Naive thymus-derived CD4-positive, alpha-beta T cell (primary cell): ENCODE measurements at places on chromosomes 7 and 10.

- no peak overlapping the region for H3K4me3 ChIP-seq
Measured at GRCh38 chr7:27693794-27694193, 31.1 kb upstream of the HIBADH start.

GRCh38 chr10:11901833-11902475 is 78.8 kb downstream of the PROSER2 start:
- H3K4me1 ChIP-seq = no peaks in the 10 kb centered on the region
- H3K36me3 ChIP-seq = no peaks in the 10 kb centered on the region
- no peaks in the 10 kb centered on the region for H3K27me3 ChIP-seq
- DNase-seq = no peak
- no peak overlapping the region for H3K4me3 ChIP-seq

DNA sequence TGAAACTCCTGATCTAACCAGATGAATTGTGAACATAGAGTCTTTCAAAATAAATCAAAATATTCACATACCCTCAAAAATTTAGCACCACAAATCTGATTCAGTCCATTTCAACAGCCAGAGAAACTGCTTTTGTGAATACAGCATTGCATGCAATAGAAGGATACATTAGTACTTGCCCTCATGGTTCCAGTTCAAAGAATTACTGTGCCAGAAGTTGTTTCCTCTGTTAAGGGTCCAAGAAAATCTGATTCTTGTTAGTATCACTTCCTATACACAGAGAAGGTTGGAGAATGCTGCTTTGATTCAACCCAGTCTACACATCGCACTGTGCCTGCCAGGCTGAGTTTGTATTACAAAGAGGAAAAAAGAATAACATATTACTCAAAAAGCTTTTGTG is 115.6 kb downstream of the TFEC start:
- H3K4me1 ChIP-seq = no peaks in the 10 kb centered on the region
- H3K36me3 ChIP-seq = no peaks in the 10 kb centered on the region
- DNase-seq = no peak

DNA sequence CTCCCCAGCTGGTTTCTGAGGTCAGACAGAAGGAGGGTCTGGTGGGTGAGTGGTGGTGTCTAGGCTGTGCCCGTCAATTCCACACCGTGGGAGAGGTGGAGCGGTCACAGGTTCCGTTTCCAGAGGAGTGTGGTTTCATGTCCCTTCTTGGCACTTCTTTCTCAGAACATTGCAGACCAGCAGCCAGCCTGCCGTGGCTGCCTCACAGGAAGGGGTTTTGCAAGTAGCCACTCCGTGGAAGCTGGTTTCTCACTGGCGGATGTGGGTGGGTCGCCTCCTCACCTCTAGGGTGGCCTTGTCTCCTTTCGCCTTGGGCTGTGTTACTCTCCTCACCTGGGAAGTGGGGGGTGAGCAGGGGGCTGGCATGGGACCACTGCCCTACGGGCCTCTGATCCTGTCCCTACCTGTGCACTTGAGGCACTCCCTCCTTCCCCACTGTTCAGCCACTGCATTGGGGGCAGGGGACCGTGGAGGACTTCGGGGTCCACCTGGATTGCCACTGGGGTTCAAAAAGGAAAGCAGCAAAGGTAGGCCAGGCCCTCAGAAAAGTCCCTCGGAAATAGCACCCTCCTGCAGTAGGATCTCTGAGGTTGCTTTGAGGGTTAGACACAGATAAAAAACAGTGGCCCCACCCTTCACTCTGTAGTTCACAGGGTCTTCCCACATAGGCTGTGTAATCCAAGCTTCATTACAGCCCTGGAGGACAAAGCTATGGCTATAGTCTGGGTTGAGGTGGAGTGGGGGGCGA is 33.9 kb downstream of the TSPAN14 start:
- peak overlapping the region; percentile 74 for H3K27ac ChIP-seq
- H3K36me3 ChIP-seq = peaks cover 34% of the 10 kb centered on the region
- DNase-seq = peak; percentile 48

- H3K4me3 ChIP-seq = no peak overlapping the region
- DNase-seq = no peak
- H3K27ac ChIP-seq = no peak overlapping the region
- no peaks in the 10 kb centered on the region for H3K27me3 ChIP-seq
- H3K36me3 ChIP-seq = no peaks in the 10 kb centered on the region
Measured at GRCh38 chr10:35743851-35744250, 101.8 kb upstream of the FZD8 start.

GRCh38 chr7:99456288-99456687 is 9.7 kb downstream of the ATP5MF start:
- no peaks in the 10 kb centered on the region for H3K4me1 ChIP-seq
- H3K36me3 ChIP-seq = peaks cover 96% of the 10 kb centered on the region
- no peak for DNase-seq
- H3K4me3 ChIP-seq = no peak overlapping the region

DNA sequence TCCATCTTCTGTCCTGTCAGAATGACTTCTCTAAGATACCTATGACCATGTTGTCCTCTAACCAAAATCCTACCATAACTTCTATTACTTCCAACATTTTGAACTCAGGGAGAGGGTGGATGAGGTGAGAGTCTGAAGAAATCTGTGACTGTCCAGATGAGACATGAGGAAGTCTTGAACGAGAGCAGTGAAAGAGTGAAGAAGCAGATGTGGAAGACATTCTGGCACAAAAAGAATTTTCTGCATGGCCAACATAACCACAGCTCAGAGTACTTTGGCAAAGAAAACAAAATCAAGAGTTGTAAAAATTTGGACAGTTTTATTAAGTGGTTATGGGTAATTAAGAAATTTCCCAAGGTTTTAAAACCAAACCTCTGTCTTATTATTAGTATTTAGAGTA is 141.6 kb downstream of the CPEB3 start:
- no peaks in the 10 kb centered on the region for H3K36me3 ChIP-seq
- no peak for DNase-seq
- H3K4me1 ChIP-seq = no peaks in the 10 kb centered on the region

DNA sequence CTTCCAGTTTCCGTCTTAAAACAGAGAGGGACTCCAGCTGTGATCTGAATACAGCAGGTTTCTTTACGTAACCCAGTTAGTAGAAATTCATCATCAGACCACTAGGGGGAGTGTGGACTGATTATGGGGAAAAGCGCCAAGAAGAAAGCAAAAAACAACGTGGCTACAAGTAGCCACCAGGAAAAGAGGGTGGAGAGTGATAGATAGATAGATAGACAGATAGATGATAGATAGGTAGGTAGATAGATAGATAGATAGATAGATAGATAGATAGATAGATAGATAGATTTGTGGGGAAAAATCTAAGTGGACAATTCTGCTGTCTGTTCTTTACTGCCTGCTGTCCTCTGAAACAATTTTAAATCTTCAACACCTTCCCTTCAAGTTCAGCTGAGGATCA is 12.7 kb upstream of the AKR1B10 start:
- no peaks in the 10 kb centered on the region for H3K27me3 ChIP-seq
- H3K4me1 ChIP-seq = no peaks in the 10 kb centered on the region
- peak; percentile 57 for DNase-seq
- H3K4me3 ChIP-seq = no peak overlapping the region

DNA sequence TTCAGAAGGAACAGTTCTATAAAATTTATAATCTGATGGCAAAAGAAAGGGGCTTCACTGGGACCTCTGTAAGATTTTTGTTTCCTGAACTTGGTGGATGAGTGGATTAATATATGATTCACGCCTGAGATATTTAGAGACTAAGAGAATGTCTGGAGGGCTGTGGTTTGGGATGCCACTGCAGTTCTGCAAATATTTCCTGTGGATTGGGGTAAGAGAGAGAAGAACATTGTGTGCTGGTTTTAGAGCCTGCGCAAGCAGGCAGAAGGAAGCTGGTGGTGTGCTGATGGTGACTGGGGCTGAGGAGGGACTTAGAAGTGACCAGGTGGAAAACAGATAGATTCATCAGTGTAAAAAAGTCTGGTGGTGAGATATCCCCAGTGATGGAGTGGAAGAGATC is 87.0 kb downstream of the SUGCT start:
- H3K4me3 ChIP-seq = no peak overlapping the region
- H3K27ac ChIP-seq = no peak overlapping the region
- H3K4me1 ChIP-seq = no peaks in the 10 kb centered on the region

DNA sequence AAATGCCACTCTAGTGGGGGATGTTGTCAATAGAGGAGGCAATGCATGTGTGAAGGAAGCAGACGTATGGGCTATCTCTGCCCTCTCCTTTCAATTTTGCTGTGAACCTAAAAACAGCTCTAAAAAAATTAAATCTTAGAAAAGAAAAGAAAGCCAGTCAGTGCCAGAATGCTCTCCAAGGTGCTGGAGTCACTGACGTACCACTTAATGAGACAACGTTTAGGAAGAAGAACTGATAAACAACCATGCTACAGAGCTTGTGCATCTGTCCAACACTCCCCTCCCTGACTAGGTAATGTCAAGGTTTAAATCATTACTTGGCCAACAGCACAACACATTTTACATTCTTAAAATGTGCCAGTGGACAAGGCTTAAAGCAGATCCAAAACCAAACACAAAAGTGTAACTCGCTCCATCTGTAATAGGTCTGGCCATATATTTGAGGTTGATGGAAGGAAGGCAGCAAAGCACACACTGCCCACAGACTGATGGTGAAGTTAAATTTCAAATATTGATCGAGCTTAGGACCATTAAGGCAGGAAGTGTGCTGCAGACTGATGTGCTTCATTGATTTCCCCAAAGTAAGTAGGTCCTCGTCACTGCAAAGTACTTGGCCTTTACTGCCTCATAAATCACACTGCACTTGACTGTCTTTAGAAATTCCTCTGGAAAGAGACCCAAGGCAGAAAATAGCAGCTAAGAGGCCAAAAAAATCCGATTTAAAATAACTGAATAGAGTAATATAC is 15.5 kb downstream of the ARMH3 start:
- H3K36me3 ChIP-seq = peaks cover 20% of the 10 kb centered on the region
- no peaks in the 10 kb centered on the region for H3K4me1 ChIP-seq

GRCh38 chr7:134777908-134778580 is 1.4 kb upstream of the CALD1 start:
- no peaks in the 10 kb centered on the region for H3K36me3 ChIP-seq
- no peaks in the 10 kb centered on the region for H3K4me1 ChIP-seq
- no peak for DNase-seq
- no peaks in the 10 kb centered on the region for H3K27me3 ChIP-seq
- no peak overlapping the region for H3K4me3 ChIP-seq
- no peak overlapping the region for H3K27ac ChIP-seq

- H3K4me3 ChIP-seq = no peak overlapping the region
Measured at GRCh38 chr10:1369197-1369596, 313.0 kb downstream of the WDR37 start.

GRCh38 chr7:107196834-107197610 is 28.2 kb downstream of the HBP1 start:
- H3K4me1 ChIP-seq = no peaks in the 10 kb centered on the region
- no peak overlapping the region for H3K4me3 ChIP-seq
- no peak overlapping the region for H3K27ac ChIP-seq
- DNase-seq = no peak

DNA sequence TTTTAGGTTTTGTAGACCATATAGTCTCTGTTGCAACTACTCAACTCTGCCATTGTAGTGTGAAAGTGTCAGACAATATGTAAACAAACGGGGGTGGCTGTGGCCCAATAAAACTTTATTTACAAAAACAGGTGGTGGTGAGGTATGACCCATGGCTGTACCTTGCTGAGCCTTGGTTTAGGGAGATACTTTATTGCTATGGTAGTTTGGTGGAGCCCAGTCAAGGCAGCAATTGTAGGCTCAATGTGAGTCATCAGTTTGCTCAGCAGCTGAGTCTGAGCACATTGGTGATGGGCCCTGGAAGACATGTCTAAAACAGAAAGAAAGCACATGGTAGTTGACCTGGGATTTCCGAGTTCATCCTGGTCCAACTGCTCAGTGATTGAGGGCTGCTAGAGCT is 242.5 kb downstream of the REEP3 start:
- H3K4me1 ChIP-seq = no peaks in the 10 kb centered on the region
- DNase-seq = no peak
- H3K4me3 ChIP-seq = no peak overlapping the region
- H3K36me3 ChIP-seq = no peaks in the 10 kb centered on the region
- no peak overlapping the region for H3K27ac ChIP-seq

DNA sequence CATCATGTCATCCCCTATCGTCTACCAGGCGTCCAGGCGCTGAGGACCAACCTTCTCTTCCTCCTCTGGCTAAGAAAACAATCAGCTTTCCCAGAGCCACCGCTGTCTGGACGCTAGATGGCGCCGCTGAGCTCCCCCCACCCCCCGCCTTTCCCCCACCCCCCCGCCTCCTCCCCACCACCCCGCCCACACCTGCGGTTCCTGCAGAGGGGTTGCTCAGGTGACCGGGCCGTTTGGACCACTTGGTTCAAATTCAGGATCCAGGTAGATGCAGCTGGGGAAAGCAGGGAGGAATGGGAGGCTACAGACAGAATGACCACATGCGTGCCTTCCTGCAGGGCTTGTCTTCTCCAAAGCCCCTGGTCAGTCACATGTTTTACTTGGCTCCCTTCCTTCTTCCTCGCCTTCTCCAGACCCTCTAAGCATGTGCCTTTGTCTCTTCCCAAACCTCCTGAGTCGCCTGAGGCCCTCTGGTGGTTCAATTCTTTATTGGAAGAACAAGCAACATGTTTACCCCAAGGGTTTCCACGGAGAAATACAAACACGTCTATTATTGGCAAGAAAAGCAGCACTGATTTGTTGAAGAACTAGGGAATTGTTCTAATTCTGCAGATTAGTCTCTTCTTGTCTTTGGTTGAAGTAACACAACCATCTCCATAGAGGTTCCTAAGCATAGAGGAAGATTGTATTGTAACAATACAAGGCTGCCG is 24.7 kb downstream of the AOC1 start:
- H3K36me3 ChIP-seq = no peaks in the 10 kb centered on the region
- H3K27me3 ChIP-seq = no peaks in the 10 kb centered on the region

- H3K36me3 ChIP-seq = no peaks in the 10 kb centered on the region
- no peak overlapping the region for H3K4me3 ChIP-seq
- no peak for DNase-seq
- no peak overlapping the region for H3K27ac ChIP-seq
Measured at GRCh38 chr7:141291541-141291940, 217.7 kb downstream of the TMEM178B start.

DNA sequence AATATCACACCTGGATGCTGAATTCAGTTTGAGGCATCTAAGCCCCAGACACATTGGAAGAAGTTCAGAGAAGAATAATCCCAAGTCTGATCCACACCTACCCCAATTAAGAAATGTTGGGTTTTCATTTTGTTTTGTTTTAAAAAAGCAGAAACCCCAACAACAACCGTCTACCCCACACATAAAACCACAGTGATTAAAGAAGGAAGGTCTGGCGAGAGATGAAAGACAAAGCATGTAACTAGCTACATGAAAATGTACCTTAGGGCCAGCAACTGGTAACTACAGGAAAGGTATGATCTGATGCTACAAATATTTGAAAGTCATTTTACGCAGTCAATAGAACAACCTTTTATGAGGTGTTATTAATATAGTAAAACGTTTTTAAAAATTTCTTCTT is 1112.3 kb downstream of the GATA3 start:
- H3K4me3 ChIP-seq = no peak overlapping the region
- no peaks in the 10 kb centered on the region for H3K36me3 ChIP-seq
- H3K4me1 ChIP-seq = no peaks in the 10 kb centered on the region
- H3K27ac ChIP-seq = no peak overlapping the region
- H3K27me3 ChIP-seq = no peaks in the 10 kb centered on the region

GRCh38 chr10:103612462-103613365 is 119.2 kb downstream of the NEURL1 start:
- H3K4me1 ChIP-seq = no peaks in the 10 kb centered on the region
- DNase-seq = no peak
- no peak overlapping the region for H3K4me3 ChIP-seq

- H3K4me3 ChIP-seq = no peak overlapping the region
- no peaks in the 10 kb centered on the region for H3K36me3 ChIP-seq
- no peaks in the 10 kb centered on the region for H3K4me1 ChIP-seq
- no peaks in the 10 kb centered on the region for H3K27me3 ChIP-seq
Measured at GRCh38 chr10:28926932-28927331, 249.6 kb downstream of the BAMBI start.

- no peaks in the 10 kb centered on the region for H3K36me3 ChIP-seq
- DNase-seq = no peak
- no peaks in the 10 kb centered on the region for H3K4me1 ChIP-seq
- no peaks in the 10 kb centered on the region for H3K27me3 ChIP-seq
- no peak overlapping the region for H3K27ac ChIP-seq
Measured at GRCh38 chr10:97721871-97722780, 8.6 kb downstream of the MARVELD1 start.
